ENCODE measurements at places on chromosomes 4 and X.

GRCh38 chrX:1876041-1876440 is 261.2 kb downstream of the ASMT start:
- no peak for DNase-seq

GRCh38 chr4:67160394-67160793 is 384.9 kb downstream of the CENPC start:
- no peak for DNase-seq

DNA sequence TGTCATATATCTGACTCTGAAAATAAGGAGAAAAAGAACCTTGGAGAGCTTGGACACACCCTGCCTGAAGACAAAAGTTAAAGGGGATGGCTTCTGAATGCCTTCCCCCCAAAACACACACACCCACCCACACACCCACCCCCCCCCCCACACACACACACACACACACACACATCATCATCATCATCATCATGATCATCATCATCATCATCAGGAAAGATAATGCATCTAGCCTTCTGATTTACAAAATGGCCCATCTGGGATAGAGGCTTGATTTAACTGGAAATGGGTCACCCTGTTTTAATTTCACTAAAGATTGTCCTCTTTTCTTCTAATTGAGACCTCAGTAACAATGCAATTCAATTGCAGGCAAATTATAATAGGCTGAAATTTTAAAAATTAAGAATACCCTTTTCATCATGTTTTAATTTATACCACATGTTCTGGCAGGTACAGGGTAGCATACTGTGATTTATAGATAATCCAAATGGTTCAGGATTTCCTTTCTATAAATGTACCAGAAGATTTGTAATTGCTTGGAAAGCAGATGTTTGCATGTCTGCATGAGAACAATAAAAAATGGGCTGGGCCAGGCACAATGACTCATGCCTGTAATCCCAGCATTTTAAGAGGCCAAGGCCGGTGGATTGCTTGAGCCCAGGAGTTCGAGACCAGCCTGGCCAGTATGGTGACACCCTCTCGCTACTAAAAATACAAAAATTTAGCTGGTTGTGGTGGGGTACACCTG is 56.5 kb downstream of the TRIM2 start:
- DNase-seq, result no peak

DNA sequence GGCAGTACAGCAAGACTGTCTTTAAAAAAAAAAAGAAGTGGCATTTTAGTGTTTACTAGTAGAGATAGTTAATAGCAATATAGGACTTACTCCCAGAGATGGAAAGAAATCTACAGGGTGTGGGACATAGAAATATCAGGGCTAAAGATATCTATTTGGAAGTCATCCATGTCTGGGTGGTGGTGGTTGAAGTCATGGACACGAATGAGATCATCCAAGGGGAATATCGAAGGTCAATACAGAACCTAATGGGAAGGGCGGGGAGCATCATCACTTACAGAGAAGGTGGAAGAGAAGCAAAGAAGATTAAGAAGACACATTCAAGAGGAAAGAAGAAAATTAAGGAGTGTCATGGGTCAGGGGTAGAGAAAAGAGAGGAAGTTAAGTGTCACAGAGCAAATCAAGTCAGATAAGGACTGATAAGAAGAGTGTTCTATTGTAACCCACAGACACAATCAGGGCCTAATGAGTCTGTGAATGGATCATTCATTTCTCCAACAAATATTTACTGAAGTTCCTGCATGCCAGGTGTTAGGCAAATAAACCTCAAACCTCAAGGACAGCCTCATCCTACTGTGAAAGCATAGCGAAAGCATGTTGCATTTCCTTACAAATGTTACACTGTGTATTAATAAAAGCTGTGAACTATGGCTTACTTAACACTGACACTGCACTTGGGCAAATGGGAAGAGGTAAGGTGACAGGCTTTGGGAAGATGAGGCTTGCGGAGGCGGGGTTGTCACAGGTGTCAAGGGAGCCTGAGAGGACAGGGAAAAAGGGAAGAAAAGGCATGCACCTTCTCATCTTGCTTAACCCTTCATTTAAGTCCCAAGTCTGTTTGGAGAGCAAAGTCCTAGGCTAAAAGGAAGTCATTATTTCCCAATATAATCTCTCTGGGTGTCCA is 65.3 kb downstream of the ELOVL6 start:
- DNase-seq, result no peak

GRCh38 chr4:56662782-56663468 is 18.2 kb downstream of the HOPX start:
- DNase-seq, result no peak

GRCh38 chr4:42767669-42768068 is 110.8 kb upstream of the ATP8A1 start:
- DNase-seq, result no peak

DNA sequence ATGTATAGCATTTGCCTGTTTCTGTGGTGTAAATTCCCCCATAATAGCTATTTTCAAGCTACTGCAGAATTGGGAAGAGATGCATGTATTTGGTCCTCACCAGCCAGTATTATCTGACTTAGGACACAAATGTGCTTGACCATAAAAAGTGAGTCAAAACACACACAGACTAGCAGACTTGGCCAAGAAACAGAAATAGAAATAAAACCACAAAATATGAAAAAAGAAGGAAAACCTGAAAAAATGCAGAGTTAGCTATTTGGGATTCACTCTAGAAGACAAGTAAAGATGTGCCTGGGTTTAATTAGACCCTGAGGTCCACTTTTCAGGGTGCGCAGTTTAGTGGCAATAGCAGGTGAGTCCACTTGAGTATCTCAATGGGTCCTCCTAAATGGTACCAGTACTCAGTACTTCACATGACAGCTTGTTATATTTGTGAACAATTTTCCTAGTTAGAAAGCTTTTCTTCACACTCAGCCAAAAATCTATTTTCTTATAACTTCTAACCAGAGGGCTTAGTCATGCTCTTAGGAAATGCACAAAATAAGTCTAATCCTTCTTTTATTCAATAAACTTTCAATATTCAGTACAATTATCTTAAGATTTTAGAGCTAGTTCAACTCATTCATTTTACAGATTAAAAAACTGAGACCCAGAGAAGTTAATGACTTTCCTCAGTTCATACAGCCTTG is 108.7 kb upstream of the JADE1 start:
- no peak for DNase-seq

DNA sequence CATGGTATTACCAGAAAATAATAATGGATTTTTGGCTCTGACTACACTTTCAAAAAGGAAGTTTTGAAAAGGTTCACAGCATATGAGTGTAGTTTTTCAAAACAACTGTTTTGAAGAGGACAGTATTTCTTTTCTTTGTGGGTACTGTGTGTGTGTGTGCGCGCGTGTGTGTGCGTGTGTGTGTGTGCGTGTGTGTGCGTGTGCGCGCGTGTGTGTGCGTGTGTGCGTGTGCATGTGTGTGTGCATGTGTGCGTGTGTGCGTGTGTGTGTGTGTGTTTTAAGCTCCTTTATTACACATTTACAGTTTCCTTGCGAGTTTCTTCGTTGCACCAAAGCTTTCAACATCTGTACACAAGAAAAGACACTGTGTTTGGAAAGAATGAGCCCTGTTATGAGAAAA is 755.4 kb downstream of the SH3BGRL start:
- DNase-seq, result no peak

DNA sequence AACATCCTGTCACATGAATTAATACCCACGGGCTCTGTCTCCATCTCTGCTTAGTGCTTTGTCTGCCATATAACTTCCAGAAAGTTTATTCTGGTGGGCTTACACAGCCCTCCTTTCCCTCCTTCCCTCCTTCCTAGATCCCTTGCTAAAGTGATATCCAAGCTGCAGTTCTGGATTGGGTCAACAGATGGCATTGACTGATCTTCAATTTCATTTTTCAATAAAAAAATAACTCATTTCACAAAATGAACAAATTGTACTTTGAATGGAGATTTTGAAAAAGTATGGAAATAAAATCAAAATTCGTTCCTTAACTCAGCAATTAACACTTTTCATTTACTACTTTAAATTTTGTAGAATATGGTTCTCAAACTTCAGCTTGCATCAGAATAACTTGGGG is 94.9 kb downstream of the NXF2 start:
- DNase-seq, result no peak

DNA sequence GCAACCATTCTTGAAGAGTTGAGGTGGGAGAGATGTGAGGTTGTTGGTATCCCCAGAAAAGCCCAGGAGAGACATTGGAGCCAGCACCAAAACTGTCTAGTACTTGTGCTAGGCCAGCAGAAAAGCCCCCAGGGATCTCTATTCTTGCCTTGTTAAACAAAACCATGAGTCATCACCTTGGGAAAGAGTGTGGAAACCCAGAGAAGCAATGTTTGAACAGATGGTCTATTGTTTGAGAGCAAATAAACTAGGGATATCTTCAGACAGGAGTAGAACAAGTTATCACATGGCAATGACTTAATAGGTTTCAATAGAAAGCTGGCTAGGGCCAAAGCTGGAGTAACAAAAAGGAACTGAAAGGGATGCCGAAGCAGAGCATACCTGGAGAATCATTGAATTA is 195.7 kb upstream of the CASK start:
- DNase-seq, result no peak

GRCh38 chrX:40831750-40832149 is 96.4 kb upstream of the MED14 start:
- DNase-seq, result no peak

DNA sequence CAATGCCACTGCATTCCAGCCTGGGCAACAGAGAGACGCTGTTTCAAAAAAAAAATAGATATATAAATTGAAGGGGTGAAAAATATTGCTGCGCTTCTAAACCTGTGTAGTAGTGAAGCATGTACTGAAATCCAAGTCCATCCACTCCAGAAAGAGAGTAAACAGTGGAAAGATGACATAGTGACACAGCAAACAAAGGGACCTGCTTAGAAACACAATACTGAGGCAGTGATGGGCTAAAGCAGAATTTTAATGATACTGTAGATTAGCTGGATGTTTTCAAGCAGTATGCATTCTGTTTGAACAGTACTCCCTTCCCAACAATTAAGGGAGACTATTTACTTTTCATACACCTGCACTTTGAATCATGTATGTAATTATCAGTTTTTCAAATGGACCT is 42.5 kb downstream of the TFDP3 start:
- DNase-seq, result no peak

DNA sequence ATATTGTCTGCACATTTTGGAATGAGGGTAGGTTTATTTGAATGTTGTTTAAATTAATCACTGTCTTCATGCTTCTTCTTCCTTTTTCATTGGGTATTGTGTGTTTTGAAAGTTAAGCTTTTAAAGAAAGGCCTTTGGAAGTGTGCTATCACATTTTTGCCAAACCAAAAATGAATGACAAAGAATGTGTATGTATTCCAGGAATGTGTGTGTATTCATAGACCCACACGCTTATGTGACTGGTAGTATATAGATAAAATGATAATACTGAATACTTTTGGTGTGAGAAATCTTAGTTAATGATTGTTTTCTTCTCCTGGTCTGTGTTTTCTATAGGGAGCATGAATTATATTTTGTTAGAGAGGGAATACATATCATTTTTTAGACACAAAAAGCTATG is 404.4 kb downstream of the TLL1 start:
- no peak for DNase-seq

GRCh38 chr4:27016551-27016950 is 155.9 kb downstream of the STIM2 start:
- DNase-seq, result no peak

GRCh38 chrX:23356189-23356588 is 21.5 kb downstream of the PTCHD1 start:
- DNase-seq, result no peak

GRCh38 chrX:53312946-53313727 is 31.8 kb upstream of the IQSEC2 start:
- peak; percentile 56 for DNase-seq

DNA sequence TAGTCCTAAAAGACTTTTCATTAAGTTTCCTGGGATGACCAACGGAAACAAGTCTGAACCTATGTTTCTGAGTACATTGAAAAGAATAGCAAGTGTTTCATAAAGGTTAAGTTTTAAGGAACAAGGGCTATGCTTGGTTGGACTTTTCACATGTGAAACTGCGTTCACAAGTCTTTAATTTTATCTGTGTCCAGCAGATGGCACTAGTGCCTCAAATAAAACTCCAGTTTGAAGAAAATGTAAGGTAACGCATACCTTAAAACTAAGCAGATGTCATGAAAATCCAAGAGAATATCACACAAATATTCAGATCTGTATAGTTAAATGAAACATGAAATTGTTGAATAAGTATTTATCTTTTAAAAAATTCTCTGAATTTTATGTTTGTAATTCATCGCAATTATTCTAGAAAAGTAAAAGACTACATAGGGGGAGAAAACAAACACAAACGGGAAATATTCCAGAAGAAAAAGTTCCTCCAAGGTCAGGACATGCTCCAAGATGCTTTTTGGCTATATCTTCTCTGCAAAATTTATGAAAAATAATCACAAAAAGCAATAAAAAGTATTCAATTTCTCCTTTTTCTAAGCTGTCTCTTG is 89.6 kb upstream of the MAD2L1 start:
- no peak for DNase-seq

DNA sequence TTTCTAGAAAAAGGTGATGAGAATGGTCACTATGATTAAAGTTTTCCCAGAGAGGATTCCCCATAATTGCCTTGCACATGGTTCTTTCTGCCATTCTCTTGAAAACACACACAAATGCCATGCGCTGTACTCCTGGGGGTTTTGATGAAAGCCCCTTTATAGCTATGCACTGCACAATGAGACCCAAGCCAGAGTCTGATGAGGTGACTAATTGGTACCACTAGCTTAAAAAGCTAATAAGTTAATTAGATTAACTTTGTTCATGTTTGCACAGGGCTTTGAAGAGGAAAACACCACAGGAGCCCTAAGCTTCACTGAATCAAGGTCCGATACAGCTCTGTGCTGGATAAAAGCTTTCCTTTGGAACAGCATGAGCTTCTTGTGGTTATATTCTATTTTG is 132.2 kb downstream of the NKX6-1 start:
- no peak for DNase-seq

GRCh38 chr4:6020613-6021012 is 2.4 kb upstream of the C4orf50 start:
- DNase-seq, result no peak

DNA sequence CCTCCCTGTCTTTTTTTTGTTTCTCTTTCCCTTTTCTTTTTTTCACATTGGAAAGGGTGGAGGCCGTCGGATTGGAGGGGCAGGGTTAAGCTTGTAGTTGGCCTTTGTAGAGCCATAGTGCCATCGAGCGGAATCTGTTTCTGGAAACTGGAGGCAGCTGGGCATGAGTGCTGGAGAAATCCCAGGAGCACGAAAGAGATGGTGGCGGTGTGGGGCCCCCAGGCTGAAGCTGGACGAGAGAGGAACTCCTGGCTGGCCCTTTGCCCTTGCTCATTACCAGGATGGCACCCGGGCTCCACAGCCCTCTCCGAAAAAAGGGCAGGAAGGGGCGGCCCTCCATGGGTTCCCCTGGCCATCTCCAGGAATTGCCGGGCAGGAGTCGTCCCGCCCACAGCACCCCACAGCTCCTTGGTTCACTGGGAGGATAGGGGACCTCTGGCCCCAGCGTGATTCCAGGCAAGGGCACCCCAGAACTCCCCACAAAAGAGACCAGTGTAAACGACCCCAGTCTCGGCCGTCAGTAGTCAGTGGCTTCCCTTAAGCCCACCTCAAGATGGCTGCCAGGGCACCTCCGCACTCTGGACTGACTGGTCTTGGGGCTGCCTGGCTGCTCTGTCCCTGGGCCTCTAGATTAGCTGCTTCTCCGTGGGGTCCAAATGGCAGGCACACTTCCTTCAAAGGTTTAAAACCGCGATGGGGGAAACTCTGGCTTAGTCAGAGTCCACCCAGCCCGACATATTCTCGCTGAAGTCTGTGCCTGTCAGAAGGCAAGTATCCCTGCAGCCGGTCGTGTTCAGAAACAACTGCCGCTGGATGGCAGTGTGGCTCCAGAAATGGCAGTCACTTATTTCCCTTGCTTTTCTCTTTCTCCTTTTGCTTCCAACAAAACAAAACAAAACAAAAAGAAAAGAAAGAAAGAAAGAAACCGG is 74.1 kb downstream of the NBDY start:
- DNase-seq, result peak; percentile 60
